ENCODE measurements at places on chromosomes 7 and 10. TPM values are rescaled to one million over a fixed set of nuclear protein-coding genes. Genes with fewer than 3 reads are reported as not detected.

DNA sequence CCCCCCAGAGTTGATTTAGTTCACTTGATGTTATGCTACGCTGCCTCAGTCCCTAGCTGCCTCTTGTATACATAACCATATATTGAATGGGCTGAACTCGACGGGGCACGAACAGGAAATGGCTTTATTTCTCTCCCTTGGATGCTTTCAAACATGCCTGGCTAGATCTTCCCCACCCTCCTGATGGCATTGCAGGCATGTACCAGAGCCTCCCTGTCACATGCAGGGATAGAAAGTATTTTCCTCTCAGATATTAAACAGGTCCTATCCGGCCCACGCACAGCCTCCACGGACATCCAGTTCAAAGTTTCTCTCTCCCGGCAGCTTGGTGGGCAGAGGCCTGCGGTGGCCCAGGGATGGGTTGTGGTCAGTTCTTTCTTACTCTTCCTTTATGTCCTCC, 422.1 kb downstream of the RPS24 start:
- no peak for DNase-seq

- no peak for DNase-seq
Observed at GRCh38 chr10:100372415-100373297, 25.6 kb downstream of the SCD start.

DNA sequence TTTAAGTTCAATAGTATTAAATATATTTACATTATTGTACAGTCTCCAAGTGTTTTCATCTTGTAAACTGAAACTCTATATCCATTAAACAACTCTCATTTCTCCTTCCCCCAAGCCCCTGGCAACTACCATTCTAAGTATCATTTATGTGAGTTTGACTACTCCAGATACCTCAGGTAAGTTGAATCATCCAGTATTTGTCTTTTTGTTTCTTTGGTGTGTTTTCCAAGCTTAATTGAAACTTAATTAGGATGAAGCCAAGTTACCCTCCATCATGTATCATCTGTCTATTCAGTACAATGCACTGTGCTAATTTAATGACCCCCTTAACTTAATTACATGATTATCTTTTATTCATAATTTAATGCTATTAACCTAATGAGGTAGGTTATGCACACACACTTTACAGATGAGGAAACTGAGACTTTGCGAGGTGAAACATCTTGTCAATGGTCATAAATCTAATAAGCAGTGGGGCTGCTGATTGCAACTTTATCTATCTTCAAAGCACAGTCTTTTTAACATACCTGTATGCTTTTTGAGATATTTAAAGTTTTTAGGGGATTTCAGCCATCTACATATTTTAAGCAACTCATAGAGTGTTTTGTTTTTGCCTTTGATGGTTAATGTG, 663 bp downstream of the MACC1 start:
- no peak for DNase-seq

GRCh38 chr7:29946428-29947186, 43.0 kb downstream of the SCRN1 start:
- DNase-seq, result no peak

- DNase-seq, result no peak
Observed at GRCh38 chr7:149716932-149717307, 56.5 kb downstream of the ZNF467 start.

DNA sequence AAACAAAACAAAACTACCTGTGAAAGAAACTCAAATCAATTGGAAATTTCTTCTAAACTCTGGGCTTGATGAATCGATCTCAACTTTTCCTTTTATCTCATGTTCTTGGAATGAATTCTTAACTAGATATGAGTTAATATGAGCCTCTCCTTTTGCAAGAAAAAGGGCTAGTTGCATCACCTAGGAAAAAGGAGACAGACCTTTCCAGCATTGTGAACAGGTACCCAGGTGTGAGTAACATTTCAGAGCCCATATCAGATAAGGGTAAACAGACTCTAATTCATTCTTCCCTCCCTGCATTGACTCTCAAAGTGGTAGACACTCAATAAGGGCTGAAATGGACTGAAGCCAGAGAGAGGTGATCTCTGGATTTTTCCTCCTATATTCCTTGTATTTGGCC, 103.8 kb upstream of the AGR3 start:
- no peak for DNase-seq

TMEM26 gene
- 8.0 TPM for polyA plus RNA-seq

PTN gene
- polyA plus RNA-seq, result 44.9 TPM

SOSTDC1 gene
- polyA plus RNA-seq, result 10.2 TPM

Data from forelimb muscle (tissue), 1 donor.